ENCODE measurements at places on chromosomes 1 and 21.

DNA sequence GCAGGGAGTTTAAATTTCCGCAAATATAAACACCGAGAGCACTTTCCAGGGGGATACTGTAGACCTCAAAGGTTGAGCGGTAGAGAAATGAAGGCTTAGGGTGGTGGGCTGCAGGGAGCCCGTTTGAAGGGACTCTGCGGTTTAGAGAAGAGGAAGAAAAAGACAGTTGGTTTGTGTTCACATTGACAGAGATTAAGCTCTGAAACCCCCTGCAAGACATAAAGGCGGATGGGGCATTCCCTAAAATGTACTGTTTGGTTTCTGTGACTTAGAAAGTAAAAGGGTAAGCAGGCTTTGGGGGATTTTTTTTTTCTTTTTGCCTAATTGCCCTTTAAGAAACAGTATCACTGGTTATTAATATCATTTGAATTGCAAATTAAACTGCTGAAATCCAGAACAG lies 1.3 kb downstream of the KAZN start:
- no peak for DNase-seq

DNA sequence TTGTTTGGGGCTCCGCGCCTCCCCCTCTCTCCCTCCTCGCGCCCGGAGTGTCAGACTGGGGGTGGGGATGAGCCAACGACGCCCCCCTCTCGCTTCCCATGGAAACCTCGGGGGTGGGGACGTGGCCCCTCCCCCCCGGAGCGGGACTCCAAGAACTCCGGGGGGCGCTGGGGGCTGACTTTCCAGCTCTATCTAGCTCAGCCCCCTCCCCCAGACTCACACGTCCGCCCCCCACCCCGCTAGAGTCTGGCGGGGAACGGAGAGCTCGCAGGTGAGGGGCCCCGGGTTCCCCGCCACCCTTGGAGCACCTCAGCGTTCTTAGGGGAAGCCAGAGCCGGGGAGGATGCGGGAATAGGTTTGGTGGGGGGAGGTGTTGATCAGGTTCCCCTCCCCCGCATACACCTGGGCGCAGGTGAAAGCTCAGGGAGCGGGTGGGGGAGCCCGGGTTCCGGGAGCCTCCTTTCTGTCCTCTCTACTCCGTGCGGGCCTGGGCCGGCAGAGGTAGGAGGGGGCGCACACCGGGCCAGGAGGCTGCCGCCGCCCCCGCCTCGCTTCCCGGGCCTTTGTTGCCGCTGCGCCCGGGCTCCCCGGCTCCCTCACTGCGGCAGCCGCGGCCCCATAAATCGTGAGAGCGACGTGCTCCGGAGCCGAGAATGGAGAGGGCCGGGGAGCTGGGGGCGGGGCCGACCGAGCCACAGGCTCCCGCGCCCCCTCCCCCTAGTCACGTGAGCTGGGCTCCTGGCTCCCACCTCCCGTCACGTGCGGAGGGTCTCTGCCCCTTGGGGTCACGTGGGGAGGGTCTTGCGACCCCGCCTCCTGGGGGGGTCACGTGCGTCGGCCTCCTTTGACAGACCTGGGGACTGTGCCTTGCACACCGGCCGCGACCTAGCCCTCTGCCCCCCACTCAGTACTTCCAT lies 1.9 kb downstream of the EFNA3 start:
- DNase-seq, result no peak

DNA sequence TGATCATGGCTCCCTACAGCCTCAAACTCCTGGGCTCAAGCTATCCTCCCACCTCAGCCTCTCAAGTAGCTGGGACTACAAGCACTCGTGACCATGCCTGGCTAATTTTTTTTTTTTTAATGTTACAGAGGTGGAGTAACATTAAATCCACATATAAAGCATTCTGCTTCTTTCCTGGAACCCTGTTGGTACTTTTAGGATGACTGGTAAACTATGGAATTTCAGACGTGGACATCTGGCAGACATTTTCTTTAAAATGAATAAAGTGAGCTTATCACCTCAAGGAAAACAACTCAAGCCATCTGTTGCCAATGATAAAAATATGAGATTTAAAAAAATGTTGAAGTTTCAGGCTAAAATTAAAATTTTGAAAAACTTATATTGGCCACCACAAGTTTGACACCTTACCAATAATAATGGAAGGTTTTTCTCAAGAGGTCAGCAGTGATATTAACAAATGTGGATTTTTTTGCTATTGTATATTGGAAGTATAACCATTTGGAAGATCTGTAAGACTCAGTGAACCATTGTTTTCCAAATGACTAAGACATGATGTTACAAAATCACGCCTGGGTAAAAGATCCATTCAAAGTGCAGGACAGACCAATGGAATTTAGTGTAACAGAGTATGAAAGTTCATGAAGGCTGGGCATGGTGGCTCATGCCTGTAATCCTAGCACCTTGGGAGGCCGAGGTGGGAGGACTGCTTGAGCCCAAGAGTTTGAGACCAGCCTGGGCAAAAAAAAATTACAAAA lies 52.7 kb upstream of the EIF4G3 start:
- DNase-seq, result no peak

GRCh38 chr1:88191917-88192316 lies 492.2 kb upstream of the PKN2 start:
- no peak for DNase-seq

GRCh38 chr1:41902159-41902577 lies 16.6 kb downstream of the HIVEP3 start:
- no peak for DNase-seq

DNA sequence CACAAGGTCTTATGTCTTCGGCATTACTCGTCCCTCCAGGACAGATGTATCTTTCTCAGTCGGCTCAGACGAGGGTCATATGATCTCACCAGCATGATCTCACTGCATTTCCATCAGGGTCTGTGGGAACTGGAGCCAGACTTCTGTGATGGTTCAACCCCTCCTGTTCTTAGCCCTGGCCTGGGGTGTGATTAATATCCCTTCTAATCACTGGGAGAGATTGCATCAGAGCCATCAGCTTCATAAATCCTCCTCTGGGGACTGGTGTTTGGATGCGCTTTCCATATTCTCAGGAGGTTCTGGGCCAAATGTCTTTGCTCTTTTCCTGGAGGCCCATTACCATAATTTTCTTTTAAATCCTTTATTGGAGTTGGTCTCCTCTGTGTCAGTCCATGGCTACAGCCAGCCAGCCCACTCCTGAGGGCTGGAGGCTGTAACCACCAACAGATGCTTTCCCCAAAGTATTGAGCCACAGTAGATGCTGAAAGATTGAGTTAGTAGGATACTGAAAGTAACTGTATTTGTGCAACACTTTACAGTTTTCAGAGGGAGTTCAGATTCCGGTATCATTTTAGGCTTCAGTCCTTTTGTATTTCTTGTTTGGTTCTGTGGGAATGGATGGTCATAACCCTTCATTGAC lies 20.0 kb downstream of the CACNA1E start:
- no peak for DNase-seq

- DNase-seq, result no peak
Measured at GRCh38 chr1:12480748-12481362, 137.2 kb downstream of the DHRS3 start.

- no peak for DNase-seq
Measured at GRCh38 chr1:151164732-151165280, 896 bp downstream of the LYSMD1 start.

- no peak for DNase-seq
Measured at GRCh38 chr1:203299169-203299568, 6.2 kb upstream of the BTG2 start.
